ENCODE measurements at places on chromosomes 6 and 20. TPM values are rescaled to one million over a fixed set of nuclear protein-coding genes. Genes with fewer than 3 reads are reported as not detected.

DNA sequence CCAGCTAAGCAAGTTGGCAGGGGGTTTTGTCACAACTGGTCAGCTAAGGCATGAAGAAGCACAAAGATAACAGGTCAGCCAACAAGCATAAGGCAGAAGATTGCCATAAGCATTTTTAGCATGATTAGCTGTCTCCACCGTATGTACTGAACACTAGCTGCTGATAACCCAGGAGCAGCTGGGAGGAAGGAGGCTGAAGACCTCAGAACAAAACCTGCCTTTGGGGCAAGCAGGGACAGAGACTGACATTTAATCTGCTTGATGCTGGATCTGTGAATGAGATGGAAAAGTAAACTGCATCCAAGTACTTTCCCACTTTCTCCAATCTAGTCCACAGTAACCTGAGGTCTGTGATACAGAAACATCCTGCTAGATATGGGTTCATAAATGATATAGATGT lies 353.0 kb upstream of the MAP3K7 start:
- DNase-seq, result no peak

DNA sequence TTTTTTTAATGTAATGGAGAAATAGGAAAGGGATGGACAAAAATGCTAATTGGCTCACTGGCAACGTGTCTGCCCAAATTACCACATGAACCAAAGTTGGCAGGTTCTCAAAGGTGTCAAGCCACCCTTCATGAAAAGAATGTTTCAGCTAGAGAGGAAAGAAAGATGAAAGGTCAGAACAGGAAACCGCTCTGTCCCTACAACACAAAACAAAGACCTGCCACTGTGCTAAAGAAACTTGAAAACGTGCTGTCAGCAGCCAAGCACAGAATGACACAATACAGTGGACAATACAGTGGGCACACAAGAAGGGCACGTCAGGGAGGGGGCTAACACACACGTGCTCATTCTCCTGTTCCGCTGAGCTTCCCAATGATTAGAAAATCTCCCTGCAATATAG lies 4.9 kb downstream of the PREP start:
- no peak for DNase-seq

DNA sequence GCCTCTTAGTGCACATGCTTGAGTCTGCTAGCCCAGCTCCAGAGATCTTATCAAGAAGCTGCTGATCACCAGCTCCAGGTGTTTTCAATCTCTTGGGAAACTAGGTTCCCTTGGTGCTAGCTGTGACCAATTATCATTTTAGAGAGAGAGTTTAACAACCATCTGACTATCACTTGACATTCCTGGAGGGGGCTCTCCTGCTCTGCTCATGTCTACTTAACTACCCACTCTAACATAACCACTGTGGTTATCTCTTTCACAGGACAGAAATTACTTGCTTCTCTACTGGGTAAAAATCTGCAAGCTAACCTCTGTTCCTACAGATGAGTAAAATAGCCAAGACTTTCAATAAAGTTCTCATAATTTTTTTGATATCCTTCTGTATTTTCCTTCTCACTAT lies 823.4 kb upstream of the GJE1 start:
- DNase-seq, result no peak

DNA sequence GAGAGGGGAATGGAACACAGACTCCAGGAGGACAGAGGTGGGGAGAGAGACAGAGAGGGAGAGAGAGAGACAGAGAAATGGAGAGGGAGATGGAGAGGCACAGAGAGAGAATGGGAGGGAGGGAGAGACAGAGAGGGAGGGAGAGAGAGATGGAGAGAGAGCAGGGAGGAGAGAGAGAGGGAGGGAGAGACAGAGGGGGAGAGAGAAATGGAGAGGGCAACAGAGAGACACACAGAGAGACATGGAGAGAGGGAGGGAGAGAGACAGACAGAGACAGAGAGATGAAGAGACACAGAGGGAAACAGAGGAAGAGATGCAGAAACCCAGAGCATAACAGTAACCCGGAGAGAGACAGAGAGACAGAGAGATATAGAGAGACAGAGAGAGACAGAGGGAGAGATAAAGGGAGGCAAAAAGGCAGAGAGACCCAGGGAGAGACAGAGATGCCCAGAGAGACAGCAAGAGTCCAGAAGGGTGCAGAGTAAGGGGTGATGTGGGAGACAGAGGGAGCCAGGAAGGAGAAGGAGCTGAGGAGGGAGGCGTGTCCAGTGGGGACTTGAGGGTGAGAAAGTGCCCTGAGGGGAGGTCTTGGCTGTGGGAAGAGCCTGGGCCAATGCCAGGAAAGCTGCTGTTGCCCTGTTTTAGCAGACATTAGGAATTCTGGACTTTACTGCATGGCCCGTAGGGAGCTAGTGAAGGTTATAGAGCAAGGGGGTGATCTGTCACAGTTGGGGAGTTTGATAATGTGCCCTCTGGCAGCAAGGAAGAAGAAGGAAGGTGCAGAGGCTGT lies 78.3 kb downstream of the SRC start:
- no peak for DNase-seq

- DNase-seq, result no peak
These were observed 561 bp downstream of the IL22RA2 start for GRCh38 chr6:137172734-137173431.

DNA sequence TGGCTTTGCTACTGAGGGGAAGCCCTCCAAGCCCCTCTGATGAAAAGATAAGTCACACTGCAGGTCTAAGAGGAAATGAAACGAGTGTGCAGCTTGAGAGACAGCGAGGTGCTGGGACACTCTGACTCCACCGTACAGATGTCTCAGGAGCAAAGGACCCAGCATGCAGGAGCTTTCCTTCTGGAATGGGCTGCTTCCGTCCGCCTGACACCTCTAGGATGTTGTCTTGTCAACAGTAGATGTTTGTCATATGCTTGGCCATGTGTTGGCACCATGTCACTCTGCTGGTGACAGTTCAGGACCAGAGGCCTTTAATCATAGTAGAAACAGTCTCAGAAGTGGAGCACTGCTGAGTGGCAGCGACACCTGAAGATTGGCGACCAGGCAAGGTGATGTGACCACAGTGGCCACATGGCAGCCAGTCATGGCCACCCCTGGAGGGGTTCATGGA lies 46.7 kb downstream of the SLC24A3 start:
- DNase-seq, result no peak

DNA sequence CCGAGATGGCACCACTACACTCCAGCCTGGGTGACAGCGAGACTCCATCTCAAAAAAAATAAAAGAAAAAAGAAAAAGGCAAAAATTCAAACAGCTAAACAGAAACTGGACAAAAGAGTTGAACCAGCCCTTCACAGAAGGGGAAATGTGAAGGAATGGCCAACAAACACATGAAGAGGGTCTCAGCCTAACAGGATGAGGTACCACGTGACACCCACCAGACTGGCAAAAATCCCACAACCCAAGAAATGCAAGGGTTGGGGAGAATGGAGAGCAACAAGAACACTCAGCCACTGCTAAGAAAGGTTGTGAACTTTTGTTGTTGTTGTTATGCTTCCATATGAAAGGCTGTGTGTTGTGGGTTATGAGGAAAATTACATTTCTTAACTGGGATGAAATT lies 357.7 kb downstream of the PREX1 start:
- no peak for DNase-seq

- no peak for DNase-seq
These were observed 14.5 kb downstream of the COL9A3 start for GRCh38 chr20:62831361-62831788.

DNA sequence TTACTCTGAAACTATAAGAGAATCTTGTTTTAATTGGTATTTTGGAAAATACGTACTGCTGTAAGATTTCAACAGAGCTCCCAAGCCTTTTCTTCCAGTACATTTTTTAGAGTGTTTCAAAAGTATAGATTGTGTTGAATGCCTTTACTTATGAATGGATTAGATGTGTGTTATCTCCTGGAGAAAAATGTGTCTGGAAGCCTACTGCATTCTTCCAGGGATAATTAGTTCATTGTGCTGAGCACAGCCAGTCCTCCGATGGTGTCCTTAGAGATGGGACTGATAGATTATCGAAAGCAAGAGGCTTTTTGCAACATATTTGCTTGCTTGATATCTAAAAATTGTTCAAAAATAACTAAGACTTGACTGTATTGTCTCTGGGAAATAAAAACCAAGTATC lies 114.2 kb downstream of the PLEKHG1 start:
- no peak for DNase-seq

- DNase-seq, result no peak
These were observed 1.5 kb upstream of the SNRNP48 start for GRCh38 chr6:7588506-7588905.

- peak; percentile 69 for DNase-seq
These were observed 70.9 kb upstream of the PLEKHG1 start for GRCh38 chr6:150528648-150529285.

DNA sequence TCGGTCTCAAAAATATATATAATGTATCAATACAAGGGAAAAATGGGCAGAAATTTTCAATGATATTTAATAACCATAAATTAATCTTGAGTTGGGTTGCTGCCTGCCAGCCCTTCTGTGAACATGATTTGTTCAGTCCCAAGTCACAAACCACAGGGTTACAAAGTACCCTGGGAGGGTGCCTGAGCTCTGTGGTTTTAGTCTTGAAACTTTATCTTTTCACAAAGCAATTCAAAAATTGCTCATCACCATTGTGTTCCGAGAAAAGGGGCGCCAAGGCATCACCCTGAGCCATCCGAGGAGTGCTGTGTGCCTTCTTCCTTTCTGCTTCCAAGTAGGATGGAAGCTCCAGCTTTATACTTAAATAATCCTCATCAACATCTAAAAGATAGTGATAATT lies 141.6 kb upstream of the AKAP12 start:
- no peak for DNase-seq

- DNase-seq, result no peak
These were observed 493.7 kb downstream of the BTBD3 start for GRCh38 chr20:12411246-12411940.

DNA sequence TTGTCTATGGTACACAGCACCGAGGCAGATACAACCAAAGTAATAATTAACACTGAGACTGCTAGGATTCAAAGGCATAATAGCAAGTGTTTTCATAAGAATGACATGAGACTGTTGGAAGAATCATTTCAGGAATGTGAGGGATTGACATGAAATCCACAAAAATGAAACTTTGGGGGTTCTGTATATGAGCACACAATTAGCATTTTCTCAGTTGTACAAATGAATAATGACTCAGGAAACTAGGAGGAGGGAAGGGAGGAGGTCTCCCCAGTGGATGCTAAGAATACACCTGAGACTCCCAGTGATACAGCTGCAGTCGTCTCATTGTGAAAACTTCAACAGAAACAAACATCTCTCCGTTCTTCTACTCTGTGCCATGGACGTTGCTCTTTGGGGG lies 428.4 kb upstream of the PLCB4 start:
- DNase-seq, result no peak

GRCh38 chr6:142861711-142862110 lies 83.3 kb downstream of the HIVEP2 start:
- no peak for DNase-seq

- DNase-seq, result no peak
These were observed 296 bp downstream of the DZANK1 start for GRCh38 chr20:18466574-18466893.

- no peak for DNase-seq
These were observed 120.0 kb downstream of the SIM1 start for GRCh38 chr6:100344761-100345160.

DNA sequence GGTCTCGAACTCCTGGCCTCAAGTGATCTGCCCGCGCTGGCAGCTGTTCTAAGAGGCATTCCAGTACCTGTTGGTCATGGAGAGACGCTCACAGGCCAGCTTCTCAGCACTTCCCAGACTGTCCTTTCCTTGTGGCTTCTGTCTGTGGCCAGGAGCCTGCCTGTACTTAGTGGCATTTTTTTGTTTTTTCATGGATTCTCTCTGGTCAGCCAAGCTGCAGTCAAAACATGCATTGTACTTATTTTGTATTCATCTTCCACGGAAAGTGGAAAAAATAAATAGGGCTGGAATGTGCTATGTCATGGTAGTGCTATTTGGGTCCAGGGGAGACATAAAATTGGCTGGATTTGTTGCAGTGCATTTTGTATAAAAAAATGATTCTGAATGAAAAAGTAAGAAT lies 29.1 kb downstream of the ZDHHC14 start:
- no peak for DNase-seq

DNA sequence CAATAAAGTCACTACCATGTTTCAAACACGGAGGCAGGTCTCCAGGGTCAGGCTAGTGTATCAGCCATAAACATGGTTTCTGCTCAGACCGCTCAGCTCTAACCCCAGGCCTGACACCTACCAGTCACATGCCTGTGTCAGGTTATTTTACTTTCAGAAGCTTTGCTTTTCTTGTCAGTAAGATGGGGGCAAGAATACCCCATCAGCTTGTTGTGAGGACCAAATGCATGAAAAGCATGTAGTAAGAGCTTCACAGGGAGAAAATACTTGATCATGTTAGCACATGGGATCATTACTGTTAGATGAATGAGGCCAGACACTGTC lies 65.2 kb upstream of the PIM1 start:
- DNase-seq, result no peak

- no peak for DNase-seq
These were observed 45.6 kb downstream of the EDN1 start for GRCh38 chr6:12335717-12336116.

DNA sequence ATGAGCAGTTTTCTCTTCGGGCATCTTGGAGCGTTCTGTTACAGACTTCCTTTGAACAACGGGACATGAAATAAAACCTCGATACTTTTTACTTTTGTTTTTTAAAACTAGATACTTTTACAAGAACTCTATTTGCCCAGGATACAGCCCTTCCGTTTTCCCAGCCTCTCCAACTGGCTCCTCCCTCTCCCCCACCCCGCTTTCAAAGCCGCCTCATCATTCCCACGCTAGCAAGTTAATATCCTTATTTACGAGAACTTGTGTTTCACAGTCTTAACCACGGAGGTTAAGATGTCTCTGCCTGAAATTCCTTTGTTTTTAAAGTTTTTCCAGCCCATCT lies 241 bp upstream of the CFAP206 start:
- DNase-seq, result no peak

FOXA2 gene
- polyA plus RNA-seq, result not detected

SNX5 gene
- 51.9 TPM for polyA plus RNA-seq

DEFB116 gene
- polyA plus RNA-seq, result not detected

HLA-DOA gene
- 5.7 TPM for polyA plus RNA-seq

EFCAB8 gene
- 0.11 TPM for polyA plus RNA-seq

DPPA5 gene
- not detected for polyA plus RNA-seq

TTK gene
- 0.23 TPM for polyA plus RNA-seq

C6orf118 gene
- not detected for polyA plus RNA-seq

PRDM13 gene
- polyA plus RNA-seq, result not detected

HFE gene
- 9.4 TPM for polyA plus RNA-seq

APCDD1L gene
- 5.6 TPM for polyA plus RNA-seq

RBM24 gene
- polyA plus RNA-seq, result 22.4 TPM

PDE10A gene
- polyA plus RNA-seq, result 1.8 TPM

Data from urinary bladder (tissue), 4 donors.